ENCODE measurements at places on chromosomes 12 and 14. TPM values are rescaled to one million over a fixed set of nuclear protein-coding genes. Genes with fewer than 3 reads are reported as not detected.

Gene SYNE3
- total RNA-seq = 5.0 TPM

- no peaks in the 10 kb centered on the region for H3K27me3 ChIP-seq
- no peak overlapping the region for H3K4me3 ChIP-seq
- H3K4me1 ChIP-seq = no peaks in the 10 kb centered on the region
These were observed 99.2 kb downstream of the PRICKLE1 start for GRCh38 chr12:42490261-42490842.

- H3K27me3 ChIP-seq = peaks cover under 1% of the 10 kb centered on the region
- DNase-seq = no peak
- H3K4me1 ChIP-seq = peaks cover 7% of the 10 kb centered on the region
- no peaks in the 10 kb centered on the region for H3K36me3 ChIP-seq
These were observed 13.5 kb downstream of the SCNN1A start for GRCh38 chr12:6361834-6362233.

- H3K27ac ChIP-seq = no peak overlapping the region
- H3K27me3 ChIP-seq = no peaks in the 10 kb centered on the region
- no peak for DNase-seq
- H3K4me3 ChIP-seq = no peak overlapping the region
These were observed 378.1 kb downstream of the ALG10 start for GRCh38 chr12:34400411-34400881.

GRCh38 chr12:57046947-57047890 lies 2.7 kb downstream of the MYO1A start:
- no peaks in the 10 kb centered on the region for H3K36me3 ChIP-seq
- H3K4me3 ChIP-seq = no peak overlapping the region
- DNase-seq = no peak
- no peak overlapping the region for H3K27ac ChIP-seq
- H3K4me1 ChIP-seq = peaks cover 3% of the 10 kb centered on the region

DNA sequence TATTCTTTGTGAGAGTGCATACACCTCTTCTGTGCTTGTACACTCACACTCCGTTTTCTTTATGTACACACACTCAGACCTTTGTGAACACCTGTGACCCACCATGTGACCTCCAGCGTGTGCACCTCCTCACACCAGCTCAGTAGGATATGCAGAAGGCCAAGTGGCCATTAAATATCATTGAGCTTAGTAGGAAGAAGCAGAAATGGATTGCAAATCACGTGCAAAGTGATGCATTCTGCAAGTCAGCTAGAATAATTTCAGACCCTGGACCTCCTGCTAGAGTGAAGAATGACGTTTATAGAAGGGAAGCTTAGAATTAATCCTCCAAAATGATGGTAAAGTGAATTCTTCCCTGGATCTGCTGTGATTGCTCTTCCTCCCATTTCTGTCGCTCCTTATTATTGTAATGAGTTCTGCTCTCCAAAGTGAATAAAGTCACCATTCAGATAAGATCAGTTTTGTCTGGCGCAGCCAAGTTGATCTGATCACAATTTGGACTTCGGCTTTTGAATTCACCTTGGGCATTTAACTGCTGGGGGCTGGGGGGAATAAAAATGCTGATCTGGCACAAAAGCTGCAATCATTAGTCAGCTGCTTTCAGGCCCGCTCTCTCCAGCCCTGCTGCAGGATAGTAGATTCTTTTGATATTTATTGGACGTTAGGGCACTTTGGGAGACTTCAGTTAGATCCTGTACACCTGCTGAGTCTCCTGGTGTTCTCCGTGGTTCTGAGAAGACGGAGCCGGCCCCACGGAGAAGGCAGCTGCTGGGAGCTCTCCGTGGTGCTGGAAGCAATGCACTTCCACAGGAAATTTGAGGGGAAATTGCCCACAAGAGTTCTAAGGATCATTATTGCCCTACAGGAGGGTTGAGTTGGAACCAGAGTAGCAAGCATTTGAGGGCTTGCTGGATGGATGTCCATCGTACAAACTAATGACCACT lies 12.4 kb upstream of the NRXN3 start:
- H3K27me3 ChIP-seq = no peaks in the 10 kb centered on the region
- no peaks in the 10 kb centered on the region for H3K36me3 ChIP-seq

GRCh38 chr12:113314121-113314529 lies 20.8 kb downstream of the SLC8B1 start:
- no peaks in the 10 kb centered on the region for H3K27me3 ChIP-seq
- peak; percentile 38 for DNase-seq
- peaks cover 8% of the 10 kb centered on the region for H3K36me3 ChIP-seq
- peaks cover 2% of the 10 kb centered on the region for H3K4me1 ChIP-seq
- no peak overlapping the region for H3K4me3 ChIP-seq

Gene LUM
- total RNA-seq = 46.1 TPM

DNA sequence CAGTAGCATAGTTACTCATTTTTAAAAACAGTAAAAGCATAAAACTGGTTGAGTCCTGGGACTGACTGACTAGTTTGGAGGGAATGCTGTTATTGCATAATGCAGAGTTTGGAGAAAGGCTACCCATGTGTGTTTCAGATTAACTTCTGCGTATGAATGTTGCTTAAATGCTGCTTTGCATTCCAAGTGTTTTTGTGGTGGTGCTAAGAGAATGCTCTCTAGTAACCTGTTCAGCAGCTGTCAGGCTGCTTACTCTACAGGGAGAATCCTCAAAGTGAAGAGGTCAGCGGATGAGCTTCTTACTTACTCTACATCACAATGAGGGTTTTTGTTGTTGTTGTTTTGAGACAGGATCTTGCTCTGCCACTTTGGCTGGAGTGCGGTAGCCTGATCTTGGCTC lies 4.3 kb downstream of the DLST start:
- H3K4me1 ChIP-seq = peaks cover 32% of the 10 kb centered on the region
- peaks cover 17% of the 10 kb centered on the region for H3K36me3 ChIP-seq
- no peaks in the 10 kb centered on the region for H3K27me3 ChIP-seq

GRCh38 chr14:34699873-34700621 lies 14.3 kb downstream of the CFL2 start:
- H3K36me3 ChIP-seq = no peaks in the 10 kb centered on the region
- peak; percentile 93 for DNase-seq
- H3K27me3 ChIP-seq = no peaks in the 10 kb centered on the region
- H3K4me1 ChIP-seq = peaks cover 2% of the 10 kb centered on the region

GRCh38 chr12:90390947-90391346 lies 564.0 kb downstream of the CCER1 start:
- H3K4me3 ChIP-seq = no peak overlapping the region
- no peaks in the 10 kb centered on the region for H3K4me1 ChIP-seq
- no peak overlapping the region for H3K27ac ChIP-seq
- H3K27me3 ChIP-seq = no peaks in the 10 kb centered on the region

DNA sequence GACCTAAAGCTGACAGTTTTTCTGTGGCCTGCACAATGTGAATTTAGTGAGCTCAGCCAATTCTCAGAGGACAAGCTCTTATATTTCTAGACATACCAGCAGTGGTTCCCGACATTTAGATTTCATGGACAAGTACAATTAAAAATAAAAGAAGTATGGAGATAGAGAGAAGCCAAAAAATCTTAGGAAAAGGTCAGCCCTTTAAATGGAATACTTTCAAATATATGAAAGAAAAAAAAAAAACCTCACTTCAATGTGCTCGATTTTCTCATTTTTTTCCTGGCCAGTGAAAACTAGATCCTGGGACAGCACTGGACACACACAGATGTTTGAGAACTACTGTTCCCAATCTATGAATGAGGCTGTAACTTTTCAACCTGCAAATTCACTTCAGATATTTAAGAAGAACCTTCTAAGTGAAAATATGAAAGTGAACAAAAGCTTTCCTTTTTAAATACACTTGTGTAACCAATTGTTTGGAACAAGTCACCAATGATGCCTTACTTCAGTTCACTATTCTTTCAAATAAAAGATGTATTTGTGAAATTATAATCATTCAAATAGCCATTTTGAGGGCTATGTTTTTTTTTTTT lies 109.4 kb downstream of the SLC38A1 start:
- DNase-seq = no peak
- no peak overlapping the region for H3K27ac ChIP-seq
- no peak overlapping the region for H3K4me3 ChIP-seq
- peaks cover 3% of the 10 kb centered on the region for H3K4me1 ChIP-seq

- H3K27me3 ChIP-seq = no peaks in the 10 kb centered on the region
- H3K36me3 ChIP-seq = no peaks in the 10 kb centered on the region
- DNase-seq = no peak
- no peaks in the 10 kb centered on the region for H3K4me1 ChIP-seq
These were observed 89.9 kb downstream of the BICD1 start for GRCh38 chr12:32196250-32197198.

DNA sequence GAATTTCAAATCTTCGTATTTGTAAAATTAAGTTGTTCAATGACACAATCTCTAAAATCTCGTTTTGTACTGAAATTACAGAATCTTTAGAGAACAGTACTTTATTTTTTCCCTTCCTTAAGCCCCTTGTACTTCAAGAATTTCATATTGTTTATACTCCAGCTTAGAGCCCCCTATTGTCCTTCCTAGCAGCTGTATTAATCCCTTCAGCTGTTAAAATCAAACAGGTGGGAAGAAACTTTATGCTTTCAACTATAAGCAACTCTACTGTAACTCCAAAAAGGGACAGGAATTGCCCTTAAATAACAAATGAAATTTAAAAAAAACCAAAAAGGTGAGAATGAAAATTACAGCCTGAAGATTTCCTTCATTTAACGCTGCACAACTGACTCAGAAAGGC lies 1.7 kb downstream of the NACA start:
- DNase-seq = no peak
- H3K4me1 ChIP-seq = peaks cover 5% of the 10 kb centered on the region
- H3K27me3 ChIP-seq = no peaks in the 10 kb centered on the region
- peak overlapping the region; percentile 80 for H3K4me3 ChIP-seq
- H3K27ac ChIP-seq = peak overlapping the region; percentile 73

DNA sequence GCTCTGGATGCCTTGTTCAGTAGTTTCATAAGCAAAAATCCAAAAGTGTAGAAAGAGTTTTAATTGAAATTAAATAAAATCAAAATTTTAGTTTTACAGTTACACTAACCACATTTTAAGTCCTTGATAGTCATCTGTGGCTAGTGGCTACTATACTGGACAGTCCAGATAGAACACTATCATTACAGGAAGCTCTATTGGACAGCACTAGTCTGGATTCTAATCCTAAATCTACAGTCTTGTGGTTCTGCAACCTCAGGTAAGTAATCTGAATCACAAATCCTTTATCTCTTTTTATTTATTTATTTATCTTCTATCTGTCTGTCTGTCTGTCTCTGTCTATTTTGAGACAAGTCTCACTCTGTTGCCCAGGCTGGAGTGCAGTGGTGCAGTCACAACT lies 18.0 kb downstream of the RAP1B start:
- no peak overlapping the region for H3K4me3 ChIP-seq
- H3K36me3 ChIP-seq = peaks cover 13% of the 10 kb centered on the region
- H3K27me3 ChIP-seq = no peaks in the 10 kb centered on the region
- H3K4me1 ChIP-seq = 0 out of 2 replicates have a peak, but pooled peaks cover 1% of the 10 kb centered on the region
- no peak overlapping the region for H3K27ac ChIP-seq

Gene IAPP
- not detected for total RNA-seq

- no peak for DNase-seq
- H3K27me3 ChIP-seq = no peaks in the 10 kb centered on the region
- no peak overlapping the region for H3K27ac ChIP-seq
These were observed 284.2 kb downstream of the ADAMTS20 start for GRCh38 chr12:43267818-43268217.

Gene RPGRIP1
- total RNA-seq = not detected

- no peaks in the 10 kb centered on the region for H3K36me3 ChIP-seq
- no peaks in the 10 kb centered on the region for H3K4me1 ChIP-seq
- H3K27me3 ChIP-seq = peaks cover 11% of the 10 kb centered on the region
These were observed 8.4 kb upstream of the HHIPL1 start for GRCh38 chr14:99636487-99636886.

Gene GALNT8
- not detected for total RNA-seq

DNA sequence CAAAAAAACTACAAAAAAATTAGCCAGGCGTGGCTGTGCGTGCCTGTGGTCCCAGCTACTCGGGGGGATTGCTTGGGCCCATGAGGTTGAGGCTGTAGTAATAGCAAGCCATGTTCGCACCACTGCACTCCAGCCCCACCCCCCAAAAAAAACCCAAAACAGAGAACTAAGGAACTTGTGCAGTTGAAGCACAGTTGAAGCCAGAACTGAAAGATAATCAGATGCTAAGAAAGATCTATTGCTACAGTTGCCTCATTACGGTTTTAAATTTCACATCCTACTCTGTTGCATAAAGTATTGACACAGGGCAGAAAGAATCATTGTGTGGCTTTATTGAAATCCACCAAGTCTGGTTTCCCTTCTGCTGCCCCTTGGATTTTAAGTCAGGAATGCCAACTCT lies 3.8 kb downstream of the CS start:
- H3K4me1 ChIP-seq = peaks cover 9% of the 10 kb centered on the region
- H3K36me3 ChIP-seq = peaks cover 14% of the 10 kb centered on the region
- H3K27ac ChIP-seq = no peak overlapping the region
- DNase-seq = no peak

Gene LRTM2
- not detected for total RNA-seq

Gene TAPBPL
- total RNA-seq = 3.4 TPM

DNA sequence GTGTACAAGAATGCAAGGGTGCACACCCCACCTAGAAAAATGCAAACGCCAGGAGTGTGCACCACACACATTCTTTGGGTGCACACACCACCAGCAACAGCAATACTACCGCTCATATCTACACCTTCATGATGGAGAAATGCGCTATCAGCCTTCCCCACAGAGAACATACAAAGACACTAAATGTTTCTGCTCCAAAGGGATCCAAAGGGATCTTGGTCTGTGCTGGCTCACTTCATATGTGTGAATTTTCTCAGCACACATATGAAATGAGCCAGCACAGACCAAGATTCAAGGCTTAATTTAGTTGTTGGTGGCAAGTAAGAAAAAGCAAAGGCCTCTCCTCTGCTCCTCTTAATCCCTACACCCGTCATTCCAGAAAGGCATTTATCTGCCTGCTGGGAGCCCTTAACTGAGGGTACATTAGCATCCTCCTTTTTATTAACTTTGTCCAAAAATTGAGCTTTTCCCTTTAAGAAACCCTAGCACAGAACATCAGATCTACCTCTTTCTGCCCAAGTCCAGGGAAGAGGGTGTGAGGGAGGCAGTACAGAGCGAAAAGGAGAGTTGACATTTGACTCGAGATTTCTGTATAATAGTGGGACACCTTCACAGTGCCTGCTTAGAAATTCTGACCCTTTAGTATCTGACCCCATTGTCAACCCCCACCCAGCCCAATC lies 8.3 kb downstream of the BMP4 start:
- H3K4me1 ChIP-seq = peaks cover 4% of the 10 kb centered on the region
- H3K4me3 ChIP-seq = no peak overlapping the region
- DNase-seq = no peak
- H3K27ac ChIP-seq = no peak overlapping the region

- peak; percentile 75 for DNase-seq
- H3K4me3 ChIP-seq = peak overlapping the region; percentile 30
- H3K36me3 ChIP-seq = no peaks in the 10 kb centered on the region
These were observed 28.2 kb upstream of the SMUG1 start for GRCh38 chr12:54216797-54217661.

Measured in IMR-90 (cell line).